ENCODE measurements at places on chromosomes 2 and 18.

GRCh38 chr2:17661460-17661859, 92.2 kb downstream of the SMC6 start:
- no peak for DNase-seq

GRCh38 chr2:239275044-239275685, 125.7 kb downstream of the HDAC4 start:
- peak; percentile 75 for DNase-seq

DNA sequence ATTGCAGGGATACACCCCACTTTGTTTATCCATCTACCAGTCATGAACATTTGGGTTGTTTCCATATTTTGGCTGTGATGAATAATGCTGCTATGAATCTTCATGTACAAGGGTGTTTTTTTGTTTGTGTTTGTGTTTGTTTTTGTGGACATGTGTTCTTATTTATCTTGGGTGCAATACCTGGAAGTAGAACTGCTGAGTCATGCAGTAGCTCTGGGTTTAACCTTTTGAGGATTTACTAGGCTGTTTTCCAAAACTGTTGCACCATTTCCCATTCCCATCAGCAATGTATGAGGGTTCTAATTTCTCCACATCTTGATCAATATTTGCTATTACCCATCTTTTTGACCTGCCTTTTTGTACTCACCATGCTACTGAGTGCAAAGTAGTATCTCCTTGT, 140.0 kb upstream of the CYP1B1 start:
- no peak for DNase-seq

- no peak for DNase-seq
Observed at GRCh38 chr18:54828986-54829385, 709 bp downstream of the RAB27B start.

- DNase-seq = no peak
Observed at GRCh38 chr2:71788601-71789240, 335.4 kb downstream of the DYSF start.

Measured in stimulated activated CD8-positive, alpha-beta memory T cell treated with anti-CD3 and anti-CD28 coated beads, Interleukin-15, amount 100 ng/mL, for 48 hours (primary cell).